Activated CD8-positive, alpha-beta T cell treated with anti-CD3 and anti-CD28 coated beads for 36 hours (primary cell): ENCODE measurements at places on chromosomes 12 and 14. TPM values are rescaled to one million over a fixed set of nuclear protein-coding genes. Genes with fewer than 3 reads are reported as not detected.

DNA sequence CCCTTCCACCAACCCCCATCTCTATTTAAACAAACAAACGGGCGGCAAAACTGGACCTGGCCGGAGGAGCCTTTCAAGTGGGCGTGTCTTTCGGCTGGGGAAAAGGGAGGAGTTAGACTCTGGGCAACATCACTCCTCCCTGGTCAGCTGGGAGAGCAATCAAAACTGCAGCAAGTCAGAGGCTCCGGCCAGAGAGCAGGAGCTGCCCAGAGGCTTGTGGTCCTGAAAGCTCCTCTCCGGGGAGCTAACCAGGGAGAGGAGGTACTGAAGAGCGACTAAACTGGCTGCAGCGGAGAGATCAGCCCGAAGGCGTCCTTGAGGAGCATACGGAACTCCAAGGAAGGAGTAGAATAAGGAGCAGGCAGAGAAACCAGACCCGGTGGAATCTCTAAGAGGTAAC is at the start of gene NEUROD4:
NEUROD4 (plus strand) TSS at position 191 of the 400 bp plus-strand sequence. CDS start 6,466 bp downstream, outside the sequence.
- peak; percentile 36 for DNase-seq

DNA sequence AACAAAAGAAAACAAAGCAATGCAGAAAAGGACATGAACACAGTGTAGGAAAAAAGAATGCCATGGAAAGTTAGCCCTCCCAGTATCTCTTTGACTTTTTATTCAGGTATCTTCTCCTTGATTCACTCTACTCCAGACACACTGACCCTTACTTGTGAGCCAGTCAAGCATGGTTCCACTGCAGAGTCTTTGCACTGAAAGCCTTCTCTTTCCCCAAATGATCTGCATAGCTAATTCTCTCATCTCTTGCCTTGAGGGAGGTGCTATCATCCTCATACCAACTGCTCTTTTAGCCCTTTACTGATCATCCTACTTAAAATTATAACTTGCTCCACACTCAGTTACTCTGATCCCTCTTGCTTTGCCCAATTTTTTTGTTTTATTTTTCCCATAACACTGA is 101.2 kb upstream of the SLC16A7 start:
- no peak for DNase-seq

DNA sequence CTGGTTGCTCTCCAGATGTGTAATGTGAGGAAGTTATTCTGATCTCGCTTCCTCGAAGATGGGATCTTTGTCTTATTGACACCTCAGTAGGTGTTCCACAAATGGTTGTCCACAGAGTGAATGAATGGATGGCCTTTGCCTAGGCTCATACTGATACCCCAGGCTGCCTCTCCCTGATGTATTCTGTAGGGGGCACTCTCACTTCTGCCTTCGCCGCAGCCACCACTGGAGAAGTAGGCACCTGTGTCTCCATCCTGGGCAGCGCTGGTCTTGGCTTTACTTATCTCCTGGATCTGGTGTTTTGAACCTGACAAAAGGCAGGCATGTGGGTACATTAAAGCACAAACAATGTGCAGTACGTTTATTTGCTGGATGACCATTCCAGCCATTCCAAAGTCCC is 82.1 kb downstream of the ZFP36L1 start:
- DNase-seq, result no peak

PZP gene
- total RNA-seq, result not detected

GRCh38 chr12:65493913-65494245 is 215.4 kb downstream of the MSRB3 start:
- DNase-seq, result no peak

- DNase-seq, result no peak
These were observed 113.5 kb downstream of the BBS10 start for GRCh38 chr12:76234741-76235140.
